ENCODE measurements at places on chromosomes 6 and 20.

GRCh38 chr6:12516070-12516469 is 200.5 kb upstream of the PHACTR1 start:
- no peak for DNase-seq

- no peak for DNase-seq
These were observed 74.5 kb upstream of the ZNF184 start for GRCh38 chr6:27547157-27548075.

DNA sequence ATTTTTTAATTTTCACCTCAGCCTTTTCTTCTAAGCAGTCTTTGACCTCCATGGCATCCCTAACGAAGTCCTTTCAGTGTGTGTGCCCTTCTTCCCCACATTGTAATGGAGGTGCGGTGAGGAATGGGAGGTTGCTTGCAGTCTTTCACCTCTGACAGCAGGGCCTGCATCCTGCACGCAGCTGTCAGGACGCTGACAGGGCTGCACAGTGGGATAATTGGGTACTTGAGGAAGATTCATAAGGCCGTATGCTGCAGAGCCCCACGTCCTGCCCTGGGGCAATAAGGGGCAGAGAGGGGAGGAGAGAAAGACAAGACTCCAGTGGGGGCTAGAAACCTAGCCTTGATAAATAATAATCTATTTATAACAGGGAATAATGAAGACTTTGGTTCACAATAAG is 184.7 kb downstream of the SAMD5 start:
- DNase-seq: no peak

DNA sequence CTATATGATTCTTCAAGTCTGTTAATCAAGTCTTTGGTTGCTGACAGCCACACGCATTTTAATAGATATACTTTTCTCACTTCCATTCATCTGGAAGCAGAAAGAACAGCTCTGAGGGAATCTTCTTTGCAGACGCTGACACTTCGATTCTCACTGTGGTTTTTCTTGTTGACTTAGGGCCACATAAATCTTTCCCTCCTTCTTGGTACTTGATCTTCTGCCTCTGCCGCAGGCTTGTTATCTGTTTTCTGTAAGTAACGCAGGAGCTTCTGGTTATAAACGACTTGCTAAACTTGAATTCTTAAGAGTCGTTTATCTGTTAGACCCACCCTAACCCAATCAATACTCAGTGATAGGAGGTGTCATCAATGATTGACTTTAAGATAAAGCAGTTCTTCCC is 268.8 kb upstream of the SULF2 start:
- DNase-seq: no peak

GRCh38 chr6:135990439-135990838 is 138.9 kb downstream of the PDE7B start:
- DNase-seq: no peak

GRCh38 chr6:25889877-25890853 is 16.1 kb upstream of the SLC17A3 start:
- DNase-seq: peak; percentile 2

- peak; percentile 12 for DNase-seq
These were observed 13.6 kb upstream of the TTLL2 start for GRCh38 chr6:167311286-167311685.

DNA sequence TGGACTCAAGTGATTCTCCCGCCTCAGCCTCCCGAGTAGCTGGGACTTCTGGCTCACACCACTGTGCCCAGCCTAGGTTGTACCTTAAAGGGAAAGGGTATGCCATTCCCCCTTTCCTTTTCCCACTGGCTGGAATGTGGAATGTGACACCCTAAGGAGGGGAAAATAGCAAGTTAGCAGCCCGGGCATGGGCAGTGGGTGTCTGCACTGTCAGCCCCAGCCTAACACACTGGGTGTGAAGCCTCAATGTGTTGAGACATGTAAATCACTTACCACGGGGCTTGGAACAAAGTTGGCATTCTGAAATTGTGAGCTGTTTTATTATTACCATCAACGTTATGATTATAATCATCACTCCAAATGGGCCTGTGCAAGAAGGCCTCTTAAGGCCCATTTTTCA is 80.8 kb upstream of the PTPN1 start:
- no peak for DNase-seq

- no peak for DNase-seq
These were observed 59.0 kb upstream of the ZNF184 start for GRCh38 chr6:27531772-27532459.

DNA sequence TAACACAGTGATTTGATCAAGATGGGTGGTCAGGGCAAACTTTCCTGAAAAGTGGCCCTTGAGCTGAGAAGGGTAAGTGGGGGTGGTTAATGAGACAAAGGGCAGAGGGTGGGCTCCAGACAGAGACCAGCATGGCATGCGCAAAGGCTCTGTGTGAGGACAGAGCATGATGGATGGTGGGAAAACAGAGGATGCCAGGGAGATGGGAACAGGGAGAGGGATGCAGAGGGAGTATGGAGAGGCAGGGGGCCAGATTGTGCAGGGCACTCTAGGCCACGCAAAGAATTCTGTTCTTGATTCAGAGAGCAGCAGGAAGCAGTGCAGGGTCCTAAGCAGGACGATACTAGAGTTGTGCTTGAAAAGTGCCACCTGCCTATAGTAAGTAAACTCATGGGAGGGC is 394.4 kb downstream of the BTBD9 start:
- DNase-seq: no peak

- DNase-seq: no peak
These were observed 12.4 kb downstream of the SCML4 start for GRCh38 chr6:107811591-107812218.

GRCh38 chr20:6636209-6637159 is 131.0 kb upstream of the BMP2 start:
- no peak for DNase-seq

GRCh38 chr20:31922181-31922580 is 29.7 kb downstream of the PDRG1 start:
- DNase-seq: no peak

- DNase-seq: no peak
These were observed 35.5 kb downstream of the DHX35 start for GRCh38 chr20:38997622-38998021.

DNA sequence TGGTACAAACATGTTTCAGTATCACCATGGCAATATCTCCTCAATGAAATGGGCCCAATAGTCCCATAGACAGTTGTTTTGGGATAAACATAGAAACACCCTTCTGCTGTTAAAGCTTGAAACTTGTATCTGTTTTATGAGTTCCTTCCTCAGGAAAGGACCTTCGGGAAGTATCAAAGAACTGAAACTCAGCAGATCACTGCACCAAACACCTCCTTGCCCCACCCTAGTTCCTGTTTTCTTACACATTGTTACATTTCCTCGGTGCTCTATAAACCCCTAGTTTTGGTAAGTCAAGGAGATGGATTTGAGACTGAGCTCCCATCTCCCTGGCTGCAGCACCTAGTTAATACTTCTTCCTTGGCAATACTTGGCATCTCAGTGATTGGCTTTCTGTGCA is 73.8 kb upstream of the ECI2 start:
- DNase-seq: no peak
